CD14-positive monocyte (primary cell): ENCODE measurements at places on chromosomes 12 and 14.

DNA sequence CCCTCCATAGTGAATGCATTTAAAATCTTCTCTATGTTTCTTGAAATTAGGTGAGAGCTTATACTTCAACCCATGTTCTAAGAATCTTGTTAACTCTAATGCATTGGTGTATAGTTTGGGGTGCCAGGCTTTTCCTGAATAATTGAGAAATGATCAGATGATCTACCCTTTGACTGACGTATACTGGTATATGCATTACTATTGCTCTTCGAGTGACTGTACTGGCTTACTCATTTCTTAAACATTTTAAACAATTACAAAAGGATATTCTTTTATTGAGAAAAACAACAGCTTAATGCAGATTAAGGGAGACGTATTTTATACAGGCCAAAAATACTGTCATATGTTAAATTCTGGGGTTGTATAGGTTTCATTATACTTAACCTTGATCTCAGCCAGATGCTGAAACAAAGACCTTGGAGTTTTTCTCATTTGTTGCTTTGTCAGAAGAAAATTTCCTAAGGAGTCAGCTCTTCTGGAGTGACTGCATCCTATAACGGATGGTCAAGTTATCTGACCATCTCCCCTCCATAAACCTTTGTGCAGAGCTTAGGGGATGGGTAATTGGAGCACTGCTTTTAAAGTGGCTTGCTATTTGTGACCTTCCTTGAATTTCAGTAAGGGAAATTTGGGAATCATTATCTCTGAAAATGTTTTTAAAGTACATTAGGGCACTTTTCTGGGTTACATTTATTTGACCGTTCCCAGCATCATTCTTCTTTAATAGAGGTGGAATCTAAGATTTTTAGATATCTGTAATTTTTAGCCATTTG lies 507.6 kb downstream of the PCNX1 start:
- no peak for DNase-seq

DNA sequence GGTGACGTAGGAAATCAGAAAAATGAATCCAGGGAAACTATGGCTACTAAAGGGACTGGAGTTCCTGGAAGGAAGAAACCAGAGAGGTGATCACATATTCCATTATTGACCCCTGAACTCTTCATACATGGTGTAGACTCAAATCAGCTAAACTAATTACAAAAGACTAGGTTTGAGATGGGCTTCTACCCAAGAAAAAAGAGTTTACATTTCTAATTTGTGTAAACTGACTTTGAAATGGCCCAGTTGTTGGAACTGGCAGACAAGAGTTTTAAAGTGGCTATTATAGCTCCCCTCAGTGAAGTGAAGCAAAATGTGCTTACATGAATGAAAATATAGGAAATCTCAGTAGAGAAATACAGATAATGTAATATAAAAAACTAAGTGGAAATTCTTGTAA lies 1619.4 kb upstream of the SEL1L start:
- no peak for DNase-seq

DNA sequence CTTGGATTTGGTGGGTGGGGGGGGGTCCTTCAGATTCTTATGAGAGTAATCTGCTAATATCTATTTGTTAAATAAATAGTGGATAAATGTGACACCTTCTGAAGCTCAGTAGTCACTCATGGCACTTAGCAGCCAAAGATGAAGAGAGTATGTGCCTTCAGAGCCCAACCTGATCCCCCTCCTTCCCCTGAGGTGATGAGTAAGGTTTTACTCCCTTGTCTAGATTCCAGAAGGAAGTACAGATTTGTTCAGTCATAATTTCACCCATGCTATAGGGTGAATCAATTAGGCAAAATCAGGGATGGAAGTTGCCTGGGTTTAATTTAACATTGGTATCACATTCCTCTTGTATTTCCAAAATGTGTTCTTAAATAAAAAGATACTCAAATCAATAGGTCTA lies 340.3 kb upstream of the ATP2B1 start:
- DNase-seq: no peak

- DNase-seq: peak; percentile 42
Measured at GRCh38 chr12:77065361-77066204, at the start of gene E2F7. TSS of gene E2F7 (minus strand) at chr12:77065569. CDS start at chr12:77064635, 934 bp downstream.

DNA sequence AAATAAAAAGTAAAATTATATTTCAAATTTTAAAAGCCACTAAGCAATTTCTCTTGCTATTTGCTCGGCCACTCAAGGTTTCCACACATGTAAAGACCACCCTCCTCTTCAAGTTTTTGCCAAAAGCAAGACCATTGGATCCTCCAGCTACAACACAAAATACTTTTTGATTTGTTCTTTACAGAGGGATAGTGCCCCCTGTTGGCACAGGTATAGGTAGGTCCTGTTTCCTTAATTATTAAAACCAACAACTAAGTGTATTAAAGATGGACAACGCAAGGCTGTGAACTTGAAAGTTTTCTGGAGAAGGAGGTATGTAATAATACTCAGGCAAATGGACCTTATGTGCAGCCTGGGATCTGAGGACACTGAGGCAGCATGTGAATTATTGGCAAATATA lies 23.8 kb downstream of the ATP6V1D start:
- DNase-seq: no peak

- DNase-seq: no peak
Measured at GRCh38 chr12:19251481-19252132, 122.1 kb downstream of the PLEKHA5 start.

DNA sequence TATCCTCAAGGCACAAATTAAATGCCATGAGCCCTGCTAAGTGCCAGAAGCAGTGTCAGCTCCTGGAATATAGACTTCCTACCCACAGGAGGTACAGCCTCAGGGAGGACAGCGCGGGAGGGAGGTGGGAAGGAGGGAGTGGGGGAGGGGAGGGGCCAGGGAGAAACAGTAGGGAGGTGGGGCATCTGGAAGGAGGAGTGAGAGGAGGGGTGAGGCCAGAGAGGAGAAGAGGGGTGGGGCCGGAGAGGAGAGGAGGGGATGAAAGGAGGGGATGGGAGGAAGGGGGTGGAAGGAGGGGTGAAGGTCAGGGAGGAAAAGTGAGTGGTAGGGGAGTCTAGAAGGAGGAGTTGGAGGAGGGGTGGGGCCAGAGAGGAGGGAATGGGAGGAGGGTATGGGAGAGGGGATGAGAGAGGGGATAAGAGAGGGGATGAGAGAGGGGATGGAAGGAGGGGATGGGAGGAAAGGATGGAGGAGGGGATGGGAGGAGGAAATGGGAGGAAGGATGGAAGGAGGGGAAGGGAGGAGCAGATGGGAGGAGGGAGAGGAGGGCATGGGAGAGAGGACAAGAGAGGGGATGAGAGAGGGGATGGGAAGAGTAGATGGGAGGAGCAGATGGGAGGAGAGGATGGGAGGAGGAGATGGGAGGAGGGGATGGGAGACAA lies 9.2 kb upstream of the CCDC197 start:
- DNase-seq: no peak

GRCh38 chr14:49921401-49921800 lies 28.5 kb downstream of the ARF6 start:
- DNase-seq: no peak

DNA sequence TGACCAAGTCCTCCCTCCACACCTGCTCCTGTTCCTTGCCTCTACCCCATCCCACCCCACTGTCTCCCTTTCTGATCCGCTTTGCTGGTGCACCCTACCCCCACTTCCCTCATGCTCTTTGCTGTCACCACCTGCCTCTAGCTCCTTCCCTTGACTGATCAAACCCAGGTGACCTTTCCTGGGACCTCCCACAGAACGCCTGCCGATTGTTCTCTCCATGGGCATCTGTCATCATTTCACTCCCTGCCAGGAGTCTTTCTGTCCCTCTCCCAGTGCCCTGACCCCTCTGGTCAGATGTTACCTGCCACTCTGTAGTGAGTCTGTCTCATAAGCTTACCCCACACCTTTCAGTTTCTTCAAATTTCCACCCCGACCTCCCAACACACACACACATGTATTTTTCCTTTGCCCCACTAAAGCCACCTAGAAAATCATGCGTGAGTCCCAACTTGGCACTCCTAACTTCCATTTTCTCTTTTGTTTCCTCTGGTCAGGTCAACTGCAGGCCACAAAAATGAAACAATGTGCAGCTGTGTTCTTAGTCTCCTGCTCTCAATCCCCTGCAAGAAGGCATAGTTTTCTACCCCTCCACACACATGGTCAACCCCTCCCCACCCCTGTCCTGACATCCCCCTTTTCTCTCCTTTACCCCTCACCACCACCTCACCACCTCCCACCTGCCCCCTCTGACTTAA lies 229.8 kb downstream of the DPF3 start:
- no peak for DNase-seq
